ENCODE measurements at places on chromosomes 2 and 18. TPM values are rescaled to one million over a fixed set of nuclear protein-coding genes. Genes with fewer than 3 reads are reported as not detected.

The KCNF1 gene
- polyA plus RNA-seq: not detected

The MOGAT1 gene
- not detected for polyA plus RNA-seq

The PID1 gene
- not detected for polyA plus RNA-seq

The KCNE4 gene
- polyA plus RNA-seq: not detected

DNA sequence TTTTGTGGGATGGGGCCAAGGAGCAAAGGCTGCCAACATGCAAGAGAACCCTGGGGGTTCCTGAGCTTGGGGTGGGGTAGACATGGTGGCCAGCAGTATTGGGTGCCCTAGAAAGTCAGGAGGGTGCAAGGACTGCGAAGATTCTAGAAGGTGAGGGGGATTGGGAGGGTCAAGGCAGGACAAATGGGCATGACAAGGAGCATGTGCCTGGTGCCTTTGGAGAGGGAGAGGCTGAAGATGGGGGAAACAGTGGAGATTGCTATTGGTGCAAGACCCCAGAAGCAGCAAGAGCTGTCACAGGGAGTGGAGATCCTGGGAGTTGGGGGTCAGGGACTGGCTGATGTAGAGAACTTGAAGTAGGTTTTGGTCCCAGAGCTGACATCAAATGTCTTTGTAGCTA, 7.5 kb downstream of the B3GNT2 start:
- H3K36me3 ChIP-seq: peaks cover 11% of the 10 kb centered on the region
- no peaks in the 10 kb centered on the region for H3K27me3 ChIP-seq
- H3K4me1 ChIP-seq: peaks cover 18% of the 10 kb centered on the region

DNA sequence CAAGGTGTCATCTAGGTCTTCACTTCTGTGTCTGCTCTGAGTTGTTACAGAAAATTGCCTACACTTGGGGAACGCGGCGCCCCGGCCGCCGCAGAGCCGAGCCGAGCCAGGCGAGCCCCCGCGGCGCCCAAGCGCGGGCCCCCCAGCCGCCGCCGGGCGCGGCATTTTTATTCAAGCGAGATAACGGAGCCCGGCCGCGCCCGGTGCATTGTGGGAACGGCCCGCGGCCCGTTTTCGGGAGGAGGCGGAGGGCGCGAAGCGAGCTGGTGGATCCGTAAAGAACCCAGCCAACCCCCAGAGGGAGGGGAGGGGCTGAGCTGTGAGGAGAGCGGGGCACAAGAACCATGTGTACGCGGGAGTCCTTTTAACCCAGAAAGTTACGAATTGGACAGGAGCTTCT, 191.8 kb downstream of the FTCDNL1 start:
- no peaks in the 10 kb centered on the region for H3K4me1 ChIP-seq
- peak; percentile 62 for DNase-seq
- no peaks in the 10 kb centered on the region for H3K36me3 ChIP-seq
- H3K4me3 ChIP-seq: peak overlapping the region; percentile 39
- H3K27ac ChIP-seq: peak overlapping the region; percentile 36

GRCh38 chr18:59877361-59877760, 22.4 kb upstream of the PMAIP1 start:
- H3K4me3 ChIP-seq: no peak overlapping the region
- DNase-seq: no peak
- no peaks in the 10 kb centered on the region for H3K36me3 ChIP-seq

GRCh38 chr18:80124131-80124530, 15.1 kb downstream of the ADNP2 start:
- H3K27ac ChIP-seq: no peak overlapping the region
- H3K27me3 ChIP-seq: no peaks in the 10 kb centered on the region
- H3K4me3 ChIP-seq: no peak overlapping the region
- H3K4me1 ChIP-seq: no peaks in the 10 kb centered on the region
- DNase-seq: no peak

- no peaks in the 10 kb centered on the region for H3K4me1 ChIP-seq
- DNase-seq: peak; percentile 60
- no peaks in the 10 kb centered on the region for H3K36me3 ChIP-seq
Observed at GRCh38 chr2:3738454-3738853, 35.1 kb downstream of the DCDC2C start.

- H3K27ac ChIP-seq: no peak overlapping the region
- peaks cover 57% of the 10 kb centered on the region for H3K27me3 ChIP-seq
- H3K4me1 ChIP-seq: no peaks in the 10 kb centered on the region
- H3K36me3 ChIP-seq: no peaks in the 10 kb centered on the region
Observed at GRCh38 chr18:23230686-23231085, 95.4 kb downstream of the CABLES1 start.

- H3K27me3 ChIP-seq: no peaks in the 10 kb centered on the region
- no peak overlapping the region for H3K27ac ChIP-seq
- no peaks in the 10 kb centered on the region for H3K36me3 ChIP-seq
- DNase-seq: no peak
Observed at GRCh38 chr2:181122601-181123000, 142.2 kb downstream of the UBE2E3 start.

DNA sequence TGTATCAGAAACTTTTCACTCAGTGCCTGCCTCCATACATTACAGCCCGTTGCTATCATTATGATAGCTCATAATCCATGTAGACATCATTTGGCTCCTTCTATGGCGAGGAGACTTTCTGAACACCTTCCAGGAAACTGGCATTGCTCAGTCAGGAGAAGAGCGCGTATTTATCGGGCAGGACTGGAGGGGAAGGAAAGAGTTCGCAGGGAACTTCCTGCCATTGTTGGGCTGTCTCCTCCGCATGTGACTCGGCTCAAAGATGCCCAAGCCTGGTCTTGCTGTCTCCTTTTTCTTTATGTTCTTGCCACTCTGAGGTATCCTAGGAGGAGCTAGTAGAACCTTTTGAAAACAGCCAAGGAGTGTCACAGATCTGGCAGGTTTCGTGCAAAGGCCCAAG, 156.8 kb downstream of the CTIF start:
- H3K36me3 ChIP-seq: no peaks in the 10 kb centered on the region
- H3K27ac ChIP-seq: no peak overlapping the region
- H3K4me1 ChIP-seq: peaks cover 3% of the 10 kb centered on the region
- no peak overlapping the region for H3K4me3 ChIP-seq

DNA sequence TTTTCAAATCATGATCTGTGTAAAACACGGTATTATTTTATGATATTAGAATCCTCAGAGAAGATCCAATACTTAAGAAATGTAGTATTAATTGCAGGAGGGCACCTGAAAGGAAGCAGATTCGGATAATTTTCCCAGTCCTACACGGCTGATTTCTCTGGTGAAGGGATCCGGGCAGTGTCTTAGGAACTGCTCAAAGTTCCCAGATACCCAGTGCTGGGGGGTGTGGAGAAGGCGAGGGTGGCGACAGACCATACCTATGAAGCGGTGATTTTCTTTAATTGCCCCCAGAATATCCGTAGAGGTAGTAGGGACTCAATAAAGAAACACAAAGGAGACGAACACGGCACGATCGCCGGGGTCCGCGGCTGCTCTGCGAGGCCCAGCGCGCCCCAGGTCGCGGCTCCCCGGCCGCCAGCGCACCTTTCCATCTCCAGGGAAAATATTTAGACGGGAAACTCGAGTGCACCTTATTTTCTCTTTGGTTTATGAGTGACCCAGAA, 1.4 kb upstream of the SOX11 start:
- no peak overlapping the region for H3K4me3 ChIP-seq
- H3K36me3 ChIP-seq: no peaks in the 10 kb centered on the region
- H3K27me3 ChIP-seq: no peaks in the 10 kb centered on the region
- DNase-seq: no peak

DNA sequence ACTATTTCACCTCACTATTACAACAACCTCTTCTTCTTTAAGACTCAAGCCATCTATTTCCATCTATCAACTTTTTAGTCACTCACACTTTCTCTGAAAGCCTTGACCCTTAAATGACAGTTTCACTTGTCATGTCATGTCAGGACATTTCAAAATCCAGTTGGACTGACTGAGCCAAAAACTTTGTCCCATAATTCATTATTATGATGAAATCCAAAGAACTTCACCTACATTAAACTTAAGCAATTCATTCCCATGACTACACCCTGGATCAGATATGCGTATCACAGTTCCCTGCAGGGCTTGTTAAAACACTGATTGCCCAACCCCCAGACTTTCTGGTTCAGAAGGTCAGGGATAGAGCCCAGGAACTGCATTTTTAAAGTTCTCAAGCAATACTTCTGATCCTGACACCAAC, 26.5 kb downstream of the LDAH start:
- H3K27ac ChIP-seq: no peak overlapping the region
- no peaks in the 10 kb centered on the region for H3K27me3 ChIP-seq
- no peak for DNase-seq

GRCh38 chr2:47301277-47301618, 101.7 kb upstream of the MSH2 start:
- H3K4me1 ChIP-seq: peaks cover 20% of the 10 kb centered on the region
- H3K36me3 ChIP-seq: no peaks in the 10 kb centered on the region
- DNase-seq: no peak

DNA sequence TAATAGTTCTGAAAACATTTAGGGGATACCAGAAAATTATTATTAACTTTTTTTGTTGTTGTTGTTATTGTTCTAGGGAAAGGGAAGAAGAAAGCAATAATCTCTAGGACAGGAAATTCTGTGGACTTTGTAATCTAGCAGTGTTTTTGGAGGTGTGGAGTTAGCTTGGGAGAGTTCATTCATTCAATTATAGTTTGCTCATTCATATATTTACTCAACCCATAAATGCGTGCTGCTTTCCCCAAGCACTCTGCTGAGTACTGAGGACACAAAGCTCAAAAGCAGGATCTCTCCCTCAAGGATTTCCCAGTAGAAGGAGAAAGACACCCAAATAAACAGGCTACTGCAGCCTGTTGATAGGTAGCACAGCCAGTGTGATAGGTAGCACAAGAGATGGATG, 984.3 kb downstream of the BCL11A start:
- no peaks in the 10 kb centered on the region for H3K36me3 ChIP-seq
- no peaks in the 10 kb centered on the region for H3K4me1 ChIP-seq
- no peak overlapping the region for H3K4me3 ChIP-seq
- H3K27ac ChIP-seq: no peak overlapping the region

DNA sequence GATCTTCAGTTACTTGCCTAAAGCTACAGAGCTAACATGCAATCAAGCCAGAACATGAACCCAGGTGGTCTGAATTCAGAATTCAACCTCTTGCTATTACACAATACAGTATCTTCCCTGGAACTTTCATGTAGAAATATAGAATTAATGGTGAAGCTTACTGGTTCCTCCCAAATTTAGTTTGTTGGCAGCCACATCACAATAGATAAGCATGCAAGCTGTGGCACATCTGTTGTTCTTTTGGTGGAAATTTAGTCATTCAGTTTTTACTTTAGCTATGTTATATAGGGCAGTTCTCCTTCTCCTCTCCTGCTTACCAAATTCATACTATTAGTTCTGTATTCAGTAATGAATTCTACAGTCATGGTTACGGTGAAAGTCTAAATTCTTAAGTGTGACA, 101.0 kb upstream of the RNF152 start:
- H3K27ac ChIP-seq: no peak overlapping the region
- no peak for DNase-seq
- no peaks in the 10 kb centered on the region for H3K27me3 ChIP-seq

DNA sequence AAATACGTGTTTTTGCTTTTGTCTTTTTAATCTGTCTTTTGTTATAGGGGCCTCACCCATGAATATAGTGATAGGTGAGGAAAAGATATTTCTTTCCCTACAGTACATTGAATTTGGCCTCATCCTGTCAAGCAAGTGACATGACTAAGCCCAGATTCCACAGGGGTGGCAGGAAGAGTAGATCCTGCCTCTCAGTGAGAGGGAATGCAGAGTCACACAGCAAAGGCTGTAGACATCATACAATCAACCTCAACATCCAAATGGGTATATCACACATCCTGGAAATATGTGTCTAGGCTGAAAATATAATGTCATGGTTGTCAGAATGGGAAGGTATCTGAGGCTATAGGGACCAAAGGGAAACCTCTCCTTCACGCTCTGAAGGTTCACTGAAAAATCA, 269.6 kb downstream of the CDH20 start:
- H3K27ac ChIP-seq: no peak overlapping the region
- no peak for DNase-seq
- H3K4me3 ChIP-seq: no peak overlapping the region
- no peaks in the 10 kb centered on the region for H3K4me1 ChIP-seq
- no peaks in the 10 kb centered on the region for H3K27me3 ChIP-seq
- no peaks in the 10 kb centered on the region for H3K36me3 ChIP-seq

DNA sequence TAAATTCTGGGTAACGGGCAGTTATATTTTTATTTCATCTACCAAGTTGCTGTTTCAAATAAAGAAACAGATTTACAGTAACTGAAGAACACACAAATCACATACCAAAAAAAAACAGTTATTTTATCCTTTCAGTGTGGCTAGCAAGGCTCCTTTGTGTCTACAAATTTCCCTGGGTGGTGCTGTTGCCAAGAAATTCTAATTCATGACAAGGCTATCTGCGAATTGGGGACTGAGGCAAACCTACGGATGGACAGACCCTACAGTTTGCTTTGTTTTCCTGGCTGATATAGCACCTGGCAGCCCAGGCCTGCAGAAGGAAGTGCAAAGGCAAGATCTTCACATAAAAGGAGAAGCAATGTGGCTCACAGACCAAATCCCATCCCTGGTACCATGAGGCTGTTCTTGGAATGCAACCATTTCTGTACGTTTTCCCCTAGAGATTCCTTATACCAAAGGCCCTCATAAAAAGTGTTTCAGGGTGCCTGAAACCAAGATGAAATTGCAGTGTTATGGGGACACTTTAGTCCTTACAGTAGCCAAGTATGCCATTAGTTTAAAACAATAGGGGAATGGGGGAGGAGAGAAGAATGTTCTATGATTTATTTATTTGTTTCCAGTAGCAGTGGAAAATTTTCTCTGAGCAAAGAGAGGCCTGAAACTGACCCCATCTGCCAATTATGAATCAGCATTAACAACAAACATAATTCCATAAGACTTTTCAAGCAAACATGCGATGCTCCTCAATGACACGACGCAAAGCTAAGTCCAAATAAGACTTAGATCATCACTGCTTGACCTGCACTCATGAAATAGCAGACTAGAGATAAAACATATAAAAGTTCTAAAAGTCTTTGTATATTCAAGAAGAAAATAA, 4.3 kb downstream of the KLF7 start:
- no peak for DNase-seq
- no peaks in the 10 kb centered on the region for H3K4me1 ChIP-seq
- H3K27me3 ChIP-seq: peaks cover 28% of the 10 kb centered on the region

GRCh38 chr2:107927034-107927534, 59.2 kb upstream of the SLC5A7 start:
- no peaks in the 10 kb centered on the region for H3K36me3 ChIP-seq
- no peak overlapping the region for H3K27ac ChIP-seq
- H3K4me3 ChIP-seq: no peak overlapping the region
- no peak for DNase-seq
- no peaks in the 10 kb centered on the region for H3K27me3 ChIP-seq

DNA sequence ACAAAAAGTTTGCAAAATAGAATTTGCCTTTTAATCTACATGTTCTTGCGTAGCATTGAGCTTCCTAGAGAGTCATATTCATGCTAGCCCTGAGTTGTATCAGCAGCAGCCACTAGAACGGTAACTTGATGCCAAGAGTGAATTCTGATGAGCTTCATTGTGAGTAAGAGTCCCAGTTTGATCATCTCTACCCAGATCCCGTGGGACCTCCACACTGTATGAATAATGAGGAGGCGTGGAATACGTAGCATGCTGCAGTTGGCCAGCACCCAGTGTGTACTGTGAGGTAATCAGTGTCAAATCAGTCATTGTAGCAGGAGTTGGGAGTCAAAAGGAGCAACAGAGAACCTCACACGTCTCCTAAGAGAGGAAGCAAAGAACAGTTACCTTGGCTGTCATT, 197.9 kb downstream of the NEDD4L start:
- H3K4me1 ChIP-seq: no peaks in the 10 kb centered on the region
- DNase-seq: no peak
- H3K36me3 ChIP-seq: no peaks in the 10 kb centered on the region
- H3K27ac ChIP-seq: no peak overlapping the region
- no peaks in the 10 kb centered on the region for H3K27me3 ChIP-seq

- no peaks in the 10 kb centered on the region for H3K36me3 ChIP-seq
- DNase-seq: no peak
- no peak overlapping the region for H3K27ac ChIP-seq
- H3K4me3 ChIP-seq: no peak overlapping the region
- no peaks in the 10 kb centered on the region for H3K27me3 ChIP-seq
Observed at GRCh38 chr2:240467659-240468302, 32.3 kb downstream of the GPC1 start.

Data from K562 (cell line).